ENCODE measurements at places on chromosomes 4 and X. TPM values are rescaled to one million over a fixed set of nuclear protein-coding genes. Genes with fewer than 3 reads are reported as not detected.

Gene EPHA5
- total RNA-seq: not detected

Gene ARMCX1
- total RNA-seq: 0.66 TPM

Gene PASD1
- not detected for total RNA-seq

Gene SSX1
- total RNA-seq: not detected

Gene DCAF12L2
- not detected for total RNA-seq

Gene ANTXR2
- 16.7 TPM for total RNA-seq

Gene ADGRL3
- not detected for total RNA-seq

Gene TMEM187
- total RNA-seq: 2.0 TPM

Gene SLC30A9
- 18.2 TPM for total RNA-seq

Gene SLC49A3
- total RNA-seq: 0.22 TPM

Gene MTNR1A
- total RNA-seq: not detected

Gene CYTL1
- not detected for total RNA-seq

Gene TGIF2LX
- total RNA-seq: not detected

Gene RIBC1
- total RNA-seq: 2.6 TPM

DNA sequence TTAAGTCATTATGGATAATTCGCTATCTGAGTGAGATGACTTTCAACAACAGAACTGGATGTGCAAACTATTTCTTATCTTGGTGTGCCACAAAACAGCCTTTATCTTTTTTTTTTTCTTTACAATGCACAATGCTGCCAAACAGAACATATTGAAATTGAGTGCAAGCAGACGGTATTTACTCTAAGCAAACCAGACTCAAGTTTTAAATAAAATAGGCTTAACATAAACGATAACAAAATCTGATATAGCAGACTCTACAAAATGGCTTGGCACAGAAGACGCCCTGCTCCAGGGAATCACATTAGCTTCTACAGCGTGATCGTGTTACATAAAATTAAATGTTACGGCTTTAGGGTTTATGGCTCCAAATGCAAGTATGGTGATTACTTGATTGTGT, 9.6 kb upstream of the STK32B start:
- DNase-seq: no peak

DNA sequence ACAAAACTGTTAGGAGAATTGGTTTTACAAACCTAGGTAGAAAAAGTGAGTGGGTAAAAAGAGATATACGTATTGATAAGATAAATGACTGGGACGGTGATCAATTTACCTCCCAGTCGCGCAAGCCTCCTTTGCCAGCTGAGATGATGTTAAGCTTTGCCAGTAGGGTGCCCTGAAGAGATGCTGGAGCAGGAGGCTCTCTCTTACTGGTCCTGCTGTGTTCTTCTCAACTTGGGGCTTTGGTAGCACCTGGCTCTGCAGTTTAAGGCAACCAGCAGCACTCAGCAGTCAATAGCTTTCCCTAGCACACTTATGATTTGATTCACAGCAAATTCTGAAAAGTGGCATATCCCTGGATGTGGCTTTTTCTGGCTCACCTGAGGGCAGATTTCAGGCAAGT, 1461.7 kb downstream of the ADGRL3 start:
- no peak for DNase-seq

DNA sequence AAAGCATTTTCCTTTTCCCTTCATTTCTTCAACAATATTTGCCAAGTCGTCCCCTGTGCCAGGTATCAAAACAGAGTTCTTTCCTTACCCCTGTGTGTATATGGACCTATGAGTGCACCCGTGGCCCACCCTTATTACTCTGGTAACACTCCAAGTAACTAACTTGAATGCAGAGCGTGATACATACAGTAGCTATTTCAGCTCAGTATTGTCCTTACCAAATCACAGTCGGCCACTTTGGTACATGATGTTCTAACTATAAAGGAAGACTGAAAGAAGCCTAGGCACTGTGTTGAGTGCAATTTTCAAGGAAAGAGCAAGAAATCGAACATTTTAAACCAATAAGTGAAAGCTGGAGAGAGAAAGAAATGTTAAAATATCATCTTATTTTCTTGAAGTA, 88.4 kb downstream of the ARX start:
- no peak for DNase-seq

- DNase-seq: no peak
Measured at GRCh38 chrX:8811611-8812010, 10.4 kb upstream of the FAM9A start.

GRCh38 chrX:122134291-122134690, 1049.8 kb upstream of the GRIA3 start:
- DNase-seq: no peak

DNA sequence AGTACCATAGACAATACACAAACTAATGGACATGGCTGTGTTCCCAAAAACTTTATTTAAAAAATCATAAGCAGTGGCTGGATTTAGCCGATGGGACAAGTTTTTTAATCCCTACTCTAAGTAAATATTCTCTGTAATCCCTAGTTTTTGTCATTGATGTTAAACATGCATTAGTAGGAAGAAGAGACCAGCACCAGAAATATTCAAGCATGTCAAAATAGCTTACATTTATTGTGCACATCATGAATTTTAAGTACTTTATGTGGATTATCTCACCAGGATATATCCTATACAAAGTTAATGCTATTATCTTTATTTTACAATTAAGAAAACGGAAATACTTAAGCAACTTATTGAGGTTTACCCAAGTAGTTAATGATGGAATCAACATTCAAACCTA, 46.0 kb downstream of the HSPA4L start:
- no peak for DNase-seq

- DNase-seq: no peak
Measured at GRCh38 chr4:3387943-3388361, 53.8 kb upstream of the HGFAC start.

DNA sequence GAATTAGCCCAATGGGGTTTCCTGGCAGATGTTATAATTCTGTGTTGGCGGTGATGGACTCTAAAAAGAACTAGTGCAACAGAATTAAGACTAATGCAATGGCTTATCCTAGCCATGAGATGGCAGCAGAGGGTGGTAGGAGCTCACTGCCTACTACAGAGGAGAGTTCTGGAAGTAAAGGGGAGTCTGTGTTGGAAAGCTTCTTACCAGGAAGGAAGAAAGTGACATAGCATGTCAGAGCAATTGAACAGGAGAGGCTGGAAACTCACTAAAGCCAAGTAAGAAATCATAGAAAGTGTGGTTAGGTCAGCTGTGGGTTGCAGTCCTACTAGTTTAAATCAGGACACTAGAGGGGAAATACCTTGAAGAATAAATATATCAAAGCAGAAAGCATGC, 6.3 kb upstream of the TRPC5OS start:
- DNase-seq: no peak

- no peak for DNase-seq
Measured at GRCh38 chrX:134184936-134185335, 52.0 kb upstream of the CCDC160 start.

- DNase-seq: no peak
Measured at GRCh38 chr4:111960241-111960667, 185.0 kb upstream of the FAM241A start.

DNA sequence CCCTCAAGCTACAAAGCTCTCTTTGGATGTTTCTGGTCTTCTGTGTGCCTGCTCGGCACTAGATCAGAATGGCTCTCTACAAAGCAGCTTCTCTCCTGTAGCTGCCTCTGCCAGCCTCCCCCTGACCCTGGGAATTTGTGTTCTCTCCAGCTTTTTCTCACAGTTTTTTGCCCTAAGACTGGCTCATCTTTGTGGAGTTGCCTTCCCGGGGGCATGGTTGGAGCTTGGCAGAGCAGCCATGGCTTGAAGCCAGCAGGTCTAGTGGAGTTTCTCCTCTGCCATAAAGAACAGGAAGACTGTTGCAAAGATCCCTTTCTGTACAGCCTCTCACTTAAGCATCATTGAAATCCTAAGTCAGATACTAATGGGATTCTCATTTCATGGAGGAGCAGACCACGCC, 163.3 kb upstream of the MAMLD1 start:
- no peak for DNase-seq

DNA sequence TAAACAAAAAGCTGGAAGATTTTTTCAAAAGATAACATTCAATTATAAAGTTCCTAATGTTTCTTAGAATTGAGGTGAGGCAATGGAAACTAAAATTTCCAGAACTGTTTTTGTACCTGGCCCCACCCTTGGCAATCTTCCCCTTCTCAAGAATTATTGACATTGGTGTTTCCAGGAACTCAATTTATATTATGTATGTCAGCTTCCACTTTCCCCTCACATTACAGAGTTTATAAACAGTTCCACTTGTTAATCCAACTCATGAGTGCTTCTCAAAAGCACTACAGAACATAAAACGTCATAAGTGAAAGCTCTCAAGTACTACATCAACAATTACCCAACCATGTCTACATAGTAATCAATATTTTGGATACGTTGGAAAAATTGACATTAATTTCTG, 107.4 kb downstream of the FAM13A start:
- no peak for DNase-seq

DNA sequence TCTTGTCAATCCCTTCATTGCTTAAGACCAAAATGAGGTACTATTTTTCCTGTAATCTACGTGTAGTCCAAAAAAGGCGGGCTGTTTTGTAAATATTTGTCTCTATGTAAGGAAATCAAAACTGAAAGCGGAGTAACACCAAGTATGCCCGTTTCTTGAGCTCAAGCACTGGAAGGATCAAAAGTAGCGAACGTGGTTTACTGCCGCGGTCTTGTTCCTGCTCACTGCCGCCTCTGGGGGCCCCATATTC, 71.5 kb downstream of the AFF1 start:
- DNase-seq: no peak

DNA sequence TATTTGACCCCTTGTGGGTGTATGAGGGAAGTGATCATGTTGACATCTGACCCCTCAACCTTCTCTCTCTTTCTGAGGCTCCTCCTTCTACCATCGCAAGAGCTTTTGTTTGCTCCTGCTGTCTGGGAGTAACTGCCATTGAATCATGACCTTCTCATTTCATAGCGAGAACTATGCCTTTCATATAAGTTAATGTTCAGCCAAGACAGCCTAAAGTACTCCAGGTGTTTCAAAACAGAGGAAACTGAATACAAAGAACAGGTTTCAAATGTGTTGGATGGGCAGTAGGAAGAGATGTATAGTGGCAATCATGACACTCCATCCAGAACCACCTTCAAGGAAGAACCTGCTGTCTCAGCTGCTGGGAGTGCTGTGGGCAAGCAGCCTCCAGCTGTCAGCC, 403.1 kb downstream of the MID1IP1 start:
- DNase-seq: no peak

DNA sequence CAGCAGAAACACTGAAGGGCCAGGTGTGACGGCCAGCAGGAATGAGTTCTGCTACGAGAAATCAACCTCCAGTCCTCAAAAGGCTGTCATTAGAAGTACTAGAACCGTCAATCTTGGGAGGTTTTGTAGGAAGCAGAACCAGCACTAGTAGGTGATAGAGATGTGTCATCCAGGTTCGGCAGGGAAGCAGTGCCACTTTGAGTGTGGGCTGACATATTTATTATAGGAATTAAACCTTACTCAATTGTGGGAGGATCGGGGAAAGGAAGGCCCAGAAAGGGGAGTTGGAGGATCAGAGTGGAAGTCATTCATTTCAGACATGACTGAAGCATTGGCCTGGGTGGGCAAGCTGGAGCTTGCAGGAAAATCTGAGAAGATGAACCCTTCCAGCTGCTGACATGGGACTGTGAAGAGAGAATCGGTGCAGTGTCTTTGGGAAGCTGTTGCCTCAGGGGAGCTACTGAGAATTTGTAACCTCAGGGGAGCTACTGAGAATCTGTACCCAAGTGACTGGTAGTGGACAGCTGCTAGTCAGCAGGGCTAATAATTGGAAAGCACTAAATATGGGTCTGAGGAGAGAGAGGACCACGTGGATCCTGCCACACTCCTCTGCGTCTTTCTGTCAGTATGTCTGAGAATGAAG, 177.4 kb downstream of the SPRY1 start:
- DNase-seq: no peak

DNA sequence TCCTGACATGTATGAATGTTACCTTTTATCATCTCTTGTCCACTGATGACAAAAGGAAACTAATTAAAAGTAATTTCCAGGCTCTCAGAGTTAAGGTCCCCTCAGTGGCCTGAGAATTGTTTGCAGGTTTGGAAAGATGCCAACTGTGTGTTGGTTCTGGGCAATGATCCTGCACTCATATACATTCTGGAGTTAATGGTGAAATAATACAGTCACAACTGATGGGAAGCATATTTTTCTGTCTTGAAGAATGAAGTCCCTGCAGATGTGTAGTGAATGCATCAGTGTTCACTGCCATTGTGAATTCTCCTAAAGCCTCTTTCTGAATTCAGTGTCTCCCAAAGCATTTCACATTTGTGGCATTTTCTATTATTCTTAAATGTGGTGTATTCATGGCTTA, 238.1 kb upstream of the PPP1R2C start:
- no peak for DNase-seq

GRCh38 chr4:140152751-140153418, 1.1 kb downstream of the MAML3 start:
- peak; percentile 72 for DNase-seq

- DNase-seq: no peak
Measured at GRCh38 chr4:23388255-23388654, 501.6 kb downstream of the PPARGC1A start.

- no peak for DNase-seq
Measured at GRCh38 chr4:184322328-184323025, 104.8 kb upstream of the ENPP6 start.

Measured in CD4-positive, alpha-beta T cell (primary cell).